ENCODE measurements at places on chromosomes 7 and 10.

- no peak for DNase-seq
These were observed 19.5 kb downstream of the LMOD2 start for GRCh38 chr7:123675181-123675473.

DNA sequence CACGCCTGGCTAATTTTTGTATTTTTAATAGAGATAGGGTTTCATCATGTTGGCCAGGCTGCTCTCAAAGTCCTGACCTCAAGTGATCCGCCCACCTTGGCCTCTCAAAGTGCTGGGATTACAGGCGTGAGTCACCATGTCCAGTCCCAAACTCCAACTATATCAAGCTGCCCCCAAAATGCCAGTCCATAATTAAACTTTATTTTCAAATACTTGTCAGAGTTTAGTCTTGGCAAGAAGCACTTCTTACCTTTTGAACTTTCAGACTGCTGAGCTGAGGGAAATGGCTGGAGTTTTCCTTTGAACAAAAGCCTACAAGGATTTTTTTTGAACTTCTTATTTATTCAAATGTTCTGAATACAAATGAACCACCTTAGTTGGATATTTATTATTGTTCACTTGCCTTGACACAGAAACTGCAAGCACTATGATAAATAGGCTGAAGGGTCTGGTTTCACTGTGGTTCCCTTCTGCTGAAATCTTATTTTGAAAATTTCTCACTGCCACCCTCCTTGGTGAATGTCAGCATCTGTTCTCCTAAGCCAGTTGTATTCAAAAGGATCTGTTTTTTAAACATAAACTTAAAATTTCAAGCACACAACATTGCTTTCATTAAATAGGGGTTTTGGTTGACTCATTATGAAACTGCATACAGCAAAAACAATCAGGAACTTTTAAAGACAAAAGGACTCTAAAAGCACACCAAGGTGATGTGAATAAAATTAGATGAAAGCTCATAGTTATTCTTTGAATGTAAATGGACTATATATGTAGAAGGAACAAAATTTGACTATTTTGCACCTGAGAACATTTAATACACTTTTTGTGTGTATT is 101.7 kb upstream of the SLC26A5 start:
- DNase-seq: no peak

DNA sequence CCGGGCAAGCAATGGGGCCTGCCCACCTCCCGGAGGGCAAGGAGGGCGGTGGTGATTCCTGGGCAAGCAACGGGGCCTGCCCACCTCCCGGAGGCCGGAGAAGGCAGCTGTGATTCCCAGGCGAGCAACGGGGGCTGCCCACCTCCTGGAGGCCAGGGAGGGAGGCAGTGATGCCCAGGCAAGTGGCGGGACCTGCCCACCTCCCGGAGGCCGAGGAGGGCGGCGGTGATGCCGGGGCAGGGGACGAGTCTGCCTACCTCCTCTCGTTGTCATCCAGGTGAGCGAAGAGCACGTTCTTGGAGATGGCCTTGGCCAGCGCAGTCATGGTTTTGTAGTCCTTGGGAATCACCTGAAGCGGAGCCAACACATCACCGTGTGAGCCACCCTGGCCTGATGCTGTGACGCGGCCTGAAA is 49.5 kb upstream of the DNAAF5 start:
- no peak for DNase-seq

DNA sequence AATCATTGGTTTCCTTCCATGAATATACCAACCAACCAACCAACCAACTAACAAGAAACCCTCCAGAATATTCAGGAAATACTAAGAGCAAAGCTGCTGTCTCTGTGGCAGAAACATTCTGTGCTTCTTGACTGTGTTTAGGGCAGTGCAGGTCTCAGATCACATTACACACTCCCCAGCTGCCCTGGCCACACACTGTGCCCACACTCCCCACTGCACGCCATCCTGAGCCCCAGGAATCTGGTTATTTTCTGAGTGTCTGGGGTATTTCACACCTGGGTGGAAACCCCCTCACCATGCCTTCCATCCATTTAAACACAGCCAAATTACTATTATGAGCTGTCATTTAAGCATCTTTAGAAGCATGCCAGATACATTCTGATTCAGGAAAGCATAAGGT is 183.7 kb upstream of the ANK3 start:
- DNase-seq: no peak

DNA sequence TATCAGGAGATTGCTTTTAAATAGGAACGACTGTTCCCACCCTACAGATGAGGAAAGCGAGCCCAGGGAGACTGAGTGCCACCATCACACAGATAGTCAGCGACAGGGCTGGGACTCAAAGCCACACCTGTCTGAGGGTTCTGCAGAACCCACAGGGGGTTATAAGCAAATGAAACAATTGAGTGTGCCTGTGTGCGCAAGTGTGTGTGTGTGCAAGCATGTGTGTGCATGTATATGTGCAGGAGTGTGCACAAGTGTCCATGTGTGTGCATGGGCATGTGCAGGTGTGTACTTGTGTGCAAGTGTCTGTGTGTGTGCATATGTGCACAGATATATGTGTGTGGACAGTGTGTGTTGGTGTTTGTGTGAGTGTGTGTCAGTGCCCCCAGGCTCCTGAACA is 280.2 kb downstream of the GRID1 start:
- no peak for DNase-seq

DNA sequence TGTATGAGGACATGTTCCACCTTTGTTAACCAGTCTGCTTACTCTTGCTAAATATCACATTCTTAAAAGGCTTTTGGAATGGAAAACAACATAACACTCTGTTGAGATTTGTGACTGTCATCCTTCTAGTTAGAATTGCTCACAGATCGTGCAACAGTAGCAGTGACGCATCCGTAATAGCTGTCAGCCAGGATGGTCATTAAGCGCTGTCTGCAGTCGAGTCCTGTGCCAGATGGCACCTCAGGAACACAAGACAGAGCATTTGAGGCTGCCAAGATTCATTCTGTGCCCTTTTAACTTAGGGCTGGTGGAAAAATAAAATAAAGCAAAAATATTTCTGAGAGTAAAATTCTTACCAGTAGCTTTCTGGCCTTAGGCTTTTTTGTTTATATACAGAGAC is 348.6 kb downstream of the ANKRD7 start:
- no peak for DNase-seq

DNA sequence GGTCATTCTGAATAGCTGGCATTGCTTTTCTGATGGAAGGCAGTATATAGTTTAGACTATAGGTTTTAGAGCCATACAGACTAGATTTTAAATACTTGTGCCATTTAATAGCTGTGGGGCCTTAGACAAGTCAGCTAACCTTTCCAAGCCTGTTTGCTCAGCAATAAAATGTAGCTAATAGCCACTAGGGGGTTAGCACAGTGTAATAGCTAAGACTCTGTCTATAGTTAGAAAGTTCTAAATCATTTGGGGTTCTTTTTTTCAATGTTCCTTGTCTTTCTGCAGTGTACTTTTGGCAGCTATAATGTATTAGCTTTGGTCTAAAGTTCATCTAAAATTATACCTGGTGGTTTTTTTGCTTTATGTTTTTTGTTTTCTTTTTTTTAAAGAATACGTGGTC is 7.5 kb upstream of the KIFBP start:
- DNase-seq: no peak

- no peak for DNase-seq
These were observed 30.1 kb upstream of the INPP5A start for GRCh38 chr10:132507409-132507955.

GRCh38 chr10:8114741-8115617 is 60.5 kb downstream of the GATA3 start:
- DNase-seq: no peak

DNA sequence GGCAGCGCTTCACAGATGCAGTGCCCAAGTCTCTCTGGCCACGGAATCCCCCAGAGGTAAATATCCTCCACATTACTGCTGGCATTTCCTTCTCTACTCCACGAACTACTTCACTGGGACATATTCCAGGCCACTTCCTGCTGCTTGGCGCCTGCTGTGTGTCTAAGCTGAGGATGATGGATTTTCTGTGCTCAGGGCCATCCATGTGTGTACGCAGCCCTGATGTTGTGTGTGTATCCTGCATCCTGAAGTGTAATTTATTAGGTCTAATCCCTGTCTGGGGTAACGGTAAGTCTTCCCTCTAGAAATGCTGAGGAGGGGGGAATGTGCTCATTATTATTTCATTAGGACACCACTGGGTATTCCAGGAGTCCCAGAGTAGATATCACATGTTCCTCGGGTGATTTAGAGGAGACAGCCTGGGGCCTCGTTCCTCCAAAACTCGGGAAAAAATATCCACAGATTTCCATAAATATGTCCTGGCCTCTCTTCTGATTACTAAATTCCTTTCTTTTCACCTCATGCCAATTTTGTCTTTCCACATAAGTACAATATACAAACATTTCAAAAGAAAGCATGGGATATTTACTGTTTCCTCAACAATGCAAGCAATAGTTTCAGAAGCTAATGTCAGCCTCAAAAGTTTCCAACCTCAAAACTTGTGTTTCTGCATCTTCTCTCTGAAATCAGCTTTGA is 25.5 kb upstream of the HABP2 start:
- DNase-seq: no peak

GRCh38 chr10:95756041-95756761 is at the start of gene ENTPD1:
ENTPD1 (plus strand) TSS chr10:95756163; CDS start chr10:95756240, 77 bp downstream.
- peak; percentile 2 for DNase-seq

- no peak for DNase-seq
These were observed 48.1 kb upstream of the EXOC6 start for GRCh38 chr10:92800134-92800733.
